Calu3 (cell line): ENCODE measurements at places on chromosomes 2 and 18. TPM values are rescaled to one million over a fixed set of nuclear protein-coding genes. Genes with fewer than 3 reads are reported as not detected.
A peak's percentile ranks its signal among the peaks of the same experiment; 100 is the strongest.

The IMPA2 gene
- 30.9 and 34.8 TPM in 2 replicates for total RNA-seq

The SMC6 gene
- 29.6 and 31.6 TPM in 2 replicates for total RNA-seq

The SRD5A2 gene
- not detected in 2 replicates for total RNA-seq

The TRIM43 gene
- total RNA-seq = not detected in 2 replicates

The IL36G gene
- 0.38 TPM in 1 of 2 replicates, not detected in the other for total RNA-seq

The GPR155 gene
- 1.4 and 2.1 TPM in 2 replicates for total RNA-seq

DNA sequence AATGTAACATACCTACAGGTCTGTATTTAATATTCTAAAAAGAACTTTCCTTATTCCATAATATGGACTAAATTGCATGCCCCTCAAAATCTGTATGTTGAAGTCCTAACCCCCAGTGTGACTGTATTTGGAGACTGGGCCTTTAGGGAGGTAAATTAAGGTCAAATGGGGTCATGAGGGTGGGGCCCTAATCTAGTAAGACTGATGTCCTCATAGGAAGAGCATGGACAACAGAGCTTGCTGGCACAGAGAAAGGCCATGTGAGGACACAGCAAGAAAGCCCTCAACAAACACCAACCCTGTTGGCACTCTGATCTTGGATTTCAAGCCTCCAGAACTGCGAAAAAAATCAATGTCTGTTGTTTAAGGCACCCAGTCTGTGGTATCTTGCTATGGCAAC is 18.6 kb downstream of the SF3B1 start:
- no peak overlapping the region for H3K4me3 ChIP-seq
- H3K27me3 ChIP-seq = no peaks in the 10 kb centered on the region
- DNase-seq = no peak
- no peaks in the 10 kb centered on the region for H3K4me1 ChIP-seq
- H3K27ac ChIP-seq = no peak overlapping the region

DNA sequence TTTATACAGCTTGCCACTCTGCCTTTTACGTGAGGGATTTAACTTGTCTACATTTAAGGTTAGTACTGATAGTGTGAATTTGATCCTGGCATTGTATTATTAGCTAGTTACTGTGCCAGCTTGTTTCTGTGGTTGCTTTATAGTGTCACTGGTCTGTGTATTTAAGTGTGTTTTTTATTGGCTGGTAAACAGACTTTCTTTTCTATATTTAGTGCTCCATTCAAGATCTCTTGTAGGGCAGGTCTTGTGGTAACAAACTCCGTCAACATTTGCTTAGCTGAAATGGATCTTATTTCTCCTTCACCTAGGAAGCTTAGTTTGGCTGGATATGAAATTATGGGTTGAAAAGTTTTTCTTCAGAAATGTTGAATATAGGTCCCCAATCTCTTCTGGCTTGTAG is 1971.0 kb upstream of the LRRTM1 start:
- H3K27ac ChIP-seq = no peak overlapping the region
- H3K27me3 ChIP-seq = no peaks in the 10 kb centered on the region
- no peak for DNase-seq
- no peaks in the 10 kb centered on the region for H3K36me3 ChIP-seq
- no peak overlapping the region for H3K4me3 ChIP-seq

DNA sequence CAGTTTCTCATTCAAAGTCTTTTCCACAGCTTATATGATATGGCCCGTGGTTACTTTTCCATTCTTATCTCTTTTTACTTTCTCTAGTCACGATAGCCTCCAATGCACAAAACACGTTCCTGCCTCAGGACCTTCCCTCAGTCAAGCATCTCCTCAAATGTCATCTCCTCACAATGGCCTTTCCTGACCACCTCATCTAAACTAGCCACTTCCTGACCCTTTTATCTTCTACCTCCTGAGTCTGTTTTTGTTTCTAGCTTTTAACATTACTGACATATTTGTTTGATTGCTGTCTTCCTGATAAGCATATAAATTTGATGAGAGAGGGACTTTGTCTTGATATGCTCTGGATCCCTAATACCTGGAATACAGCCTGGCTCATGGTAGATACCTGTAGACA is 7.6 kb downstream of the PGAP1 start:
- no peak overlapping the region for H3K4me3 ChIP-seq
- H3K27ac ChIP-seq = no peak overlapping the region

GRCh38 chr18:677145-677544 is 19.7 kb downstream of the TYMS start:
- DNase-seq = no peak
- peaks cover 46% of the 10 kb centered on the region for H3K36me3 ChIP-seq
- no peaks in the 10 kb centered on the region for H3K27me3 ChIP-seq
- H3K4me1 ChIP-seq = no peaks in the 10 kb centered on the region
- no peak overlapping the region for H3K27ac ChIP-seq
- no peak overlapping the region for H3K4me3 ChIP-seq

GRCh38 chr2:203453858-203454451 is 81.1 kb downstream of the RAPH1 start:
- no peak overlapping the region for H3K4me3 ChIP-seq
- H3K4me1 ChIP-seq = peaks cover 16% of the 10 kb centered on the region
- no peak overlapping the region for H3K27ac ChIP-seq

DNA sequence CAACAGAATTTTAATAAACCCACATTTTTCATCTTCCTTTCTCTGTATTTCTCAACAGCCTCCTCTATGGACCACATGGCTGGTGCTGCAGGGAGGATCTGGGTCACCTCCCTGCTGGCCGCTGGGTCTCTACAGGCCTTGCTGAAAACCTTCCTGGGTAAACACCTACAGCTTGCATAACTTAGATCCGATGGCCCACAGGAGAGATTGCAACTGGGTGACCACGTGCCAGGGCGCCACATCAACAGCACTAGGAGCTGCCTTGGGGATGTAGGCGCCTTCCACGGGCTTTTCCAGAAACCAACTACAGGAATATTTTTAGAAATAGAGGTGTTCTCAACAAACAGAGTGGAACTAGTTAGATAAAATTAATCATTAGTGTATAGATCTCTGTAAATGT is 19.4 kb downstream of the TMEM18 start:
- no peaks in the 10 kb centered on the region for H3K36me3 ChIP-seq
- no peak overlapping the region for H3K27ac ChIP-seq
- H3K4me1 ChIP-seq = no peaks in the 10 kb centered on the region
- DNase-seq = no peak
- no peak overlapping the region for H3K4me3 ChIP-seq

GRCh38 chr2:54572636-54573536 is 116.8 kb downstream of the SPTBN1 start:
- H3K27ac ChIP-seq = peak overlapping the region; percentile 98
- H3K27me3 ChIP-seq = no peaks in the 10 kb centered on the region
- peaks cover 94% of the 10 kb centered on the region for H3K4me1 ChIP-seq
- H3K36me3 ChIP-seq = peaks cover 96% of the 10 kb centered on the region
- no peak for DNase-seq
- peak overlapping the region; percentile 84 for H3K4me3 ChIP-seq

DNA sequence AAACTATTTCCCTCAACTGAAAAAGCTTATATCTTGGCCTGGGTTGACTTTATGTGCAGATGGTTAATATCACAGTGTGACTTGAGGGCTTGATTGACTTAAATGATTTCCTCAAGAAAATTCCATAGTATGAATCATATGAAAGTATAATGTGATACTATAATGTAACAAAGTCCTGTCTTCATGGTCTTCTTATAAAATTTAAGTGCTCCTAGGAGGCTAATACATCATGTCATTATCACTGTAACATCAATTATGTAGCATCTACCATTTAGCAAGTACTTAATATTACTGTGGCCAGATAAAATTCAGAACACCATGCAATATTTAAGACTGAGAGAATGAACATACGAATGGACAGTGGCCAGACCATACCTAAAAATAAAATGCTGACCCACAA is 276.1 kb downstream of the RIT2 start:
- H3K4me1 ChIP-seq = no peaks in the 10 kb centered on the region
- H3K36me3 ChIP-seq = no peaks in the 10 kb centered on the region
- H3K27me3 ChIP-seq = no peaks in the 10 kb centered on the region
- H3K4me3 ChIP-seq = no peak overlapping the region
- DNase-seq = no peak
- no peak overlapping the region for H3K27ac ChIP-seq

DNA sequence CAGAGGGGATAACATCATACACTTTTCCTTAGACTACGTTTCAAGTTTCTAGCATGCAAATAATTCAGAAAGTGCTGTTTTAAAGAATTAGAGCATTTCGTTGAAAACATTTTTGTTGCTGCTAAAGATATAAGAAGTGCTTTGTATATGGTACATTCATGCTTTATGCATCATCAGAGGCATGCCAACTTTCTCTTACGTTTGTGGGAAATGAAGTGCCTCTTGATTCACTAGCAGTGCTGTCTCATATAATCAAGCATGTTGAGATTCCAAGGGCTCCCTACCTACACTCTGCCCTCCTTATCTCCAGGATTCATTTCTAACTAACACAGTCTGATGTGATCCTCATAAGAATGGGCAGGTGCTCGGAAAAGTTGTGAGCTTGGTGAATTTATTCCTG is 748.6 kb upstream of the DDX18 start:
- H3K27me3 ChIP-seq = no peaks in the 10 kb centered on the region
- no peak for DNase-seq
- H3K27ac ChIP-seq = no peak overlapping the region
- no peaks in the 10 kb centered on the region for H3K4me1 ChIP-seq

GRCh38 chr2:201262718-201263117 is 2.4 kb downstream of the CASP8 start:
- H3K4me1 ChIP-seq = peaks cover 49% of the 10 kb centered on the region
- no peak overlapping the region for H3K4me3 ChIP-seq
- H3K27me3 ChIP-seq = no peaks in the 10 kb centered on the region

- no peaks in the 10 kb centered on the region for H3K27me3 ChIP-seq
- H3K4me1 ChIP-seq = peaks cover 20% of the 10 kb centered on the region
- peak; percentile 42 for DNase-seq
- peak overlapping the region; percentile 72 for H3K27ac ChIP-seq
- peaks cover 5% of the 10 kb centered on the region for H3K36me3 ChIP-seq
- H3K4me3 ChIP-seq = no peak overlapping the region
Measured at GRCh38 chr18:62634979-62635630, 80.2 kb upstream of the PHLPP1 start.

GRCh38 chr18:49843778-49844625 is 30.7 kb upstream of the ACAA2 start:
- H3K27me3 ChIP-seq = no peaks in the 10 kb centered on the region
- no peak overlapping the region for H3K4me3 ChIP-seq
- H3K27ac ChIP-seq = no peak overlapping the region

GRCh38 chr2:228653884-228654283 is 472.4 kb upstream of the SPHKAP start:
- DNase-seq = no peak
- no peak overlapping the region for H3K4me3 ChIP-seq
- H3K27ac ChIP-seq = no peak overlapping the region
- H3K4me1 ChIP-seq = peaks cover 19% of the 10 kb centered on the region
- H3K36me3 ChIP-seq = no peaks in the 10 kb centered on the region

DNA sequence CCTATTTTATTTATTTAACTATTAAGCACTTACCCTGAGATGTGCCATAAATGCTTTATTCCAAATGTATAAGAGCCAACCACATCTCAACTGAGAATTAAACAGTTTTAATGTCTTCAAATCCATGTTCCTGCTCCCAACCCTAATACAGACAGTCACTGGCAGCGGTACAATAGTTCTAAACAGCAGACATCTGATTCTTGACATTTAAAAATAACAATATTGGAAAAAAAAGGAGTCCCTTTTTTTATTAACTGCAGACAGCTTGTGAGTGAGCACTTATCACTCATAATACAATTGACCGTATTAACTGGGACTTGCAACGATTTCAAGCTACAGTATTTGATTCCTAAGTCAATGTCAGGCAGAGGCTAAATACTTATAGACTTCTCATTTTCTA is 424.6 kb downstream of the TGIF1 start:
- no peak overlapping the region for H3K4me3 ChIP-seq
- DNase-seq = no peak
- H3K36me3 ChIP-seq = no peaks in the 10 kb centered on the region
- H3K4me1 ChIP-seq = peaks cover 28% of the 10 kb centered on the region
- no peak overlapping the region for H3K27ac ChIP-seq

- H3K27me3 ChIP-seq = no peaks in the 10 kb centered on the region
- no peak for DNase-seq
- H3K4me3 ChIP-seq = no peak overlapping the region
- H3K36me3 ChIP-seq = no peaks in the 10 kb centered on the region
- peaks cover 9% of the 10 kb centered on the region for H3K4me1 ChIP-seq
- no peak overlapping the region for H3K27ac ChIP-seq
Measured at GRCh38 chr2:33268246-33268831, 208.1 kb upstream of the RASGRP3 start.

GRCh38 chr18:31233621-31234275 is 71.1 kb upstream of the DSC1 start:
- peaks cover 60% of the 10 kb centered on the region for H3K4me1 ChIP-seq
- H3K27ac ChIP-seq = peak overlapping the region; percentile 68
- no peak for DNase-seq
- H3K27me3 ChIP-seq = no peaks in the 10 kb centered on the region
- H3K36me3 ChIP-seq = peaks cover 17% of the 10 kb centered on the region
- H3K4me3 ChIP-seq = peak overlapping the region; percentile 46

DNA sequence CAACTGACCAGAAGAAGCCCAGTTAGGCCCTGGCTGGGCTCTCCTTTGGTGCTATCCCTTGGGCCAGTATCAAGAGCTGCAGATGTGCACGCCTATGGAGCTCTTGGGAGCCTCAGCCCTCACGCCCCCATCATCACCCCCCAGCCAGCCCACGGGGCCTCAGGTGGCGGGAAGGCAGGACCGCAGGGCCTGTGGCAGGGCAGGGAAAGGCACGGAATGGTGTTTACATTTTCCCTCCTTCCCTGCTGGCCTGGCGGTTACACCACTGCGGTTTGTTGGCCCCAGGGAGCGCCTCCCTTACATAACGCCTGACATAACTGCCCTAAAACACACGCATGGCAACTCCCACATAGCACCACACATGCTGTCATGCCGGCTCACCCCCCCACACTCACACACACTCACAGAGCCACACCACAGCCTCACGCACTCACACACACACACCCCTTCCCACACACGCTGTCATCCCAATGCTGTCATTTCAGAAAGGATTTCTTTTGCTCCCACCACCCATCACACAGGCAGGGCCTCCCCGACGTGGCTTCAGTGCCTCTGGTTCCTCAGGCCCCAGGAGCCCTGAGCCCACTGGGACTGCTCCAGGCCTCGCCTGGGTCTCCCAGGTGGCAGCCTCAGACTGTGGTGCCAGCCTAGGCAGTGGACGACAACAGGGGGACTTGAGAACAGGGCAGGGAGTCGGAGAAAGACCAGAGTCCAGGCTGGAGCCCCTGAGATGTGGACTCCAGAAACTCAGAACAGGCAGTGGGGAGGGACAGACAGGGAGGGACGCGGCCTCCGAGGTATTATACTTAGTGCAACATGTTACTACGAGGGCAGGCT is 15.7 kb downstream of the ZFP36L2 start:
- H3K4me1 ChIP-seq = peaks cover 41% of the 10 kb centered on the region
- H3K36me3 ChIP-seq = no peaks in the 10 kb centered on the region
- H3K4me3 ChIP-seq = no peak overlapping the region
- no peak for DNase-seq
- no peaks in the 10 kb centered on the region for H3K27me3 ChIP-seq

- H3K4me3 ChIP-seq = no peak overlapping the region
- H3K4me1 ChIP-seq = peaks cover 23% of the 10 kb centered on the region
- no peaks in the 10 kb centered on the region for H3K27me3 ChIP-seq
Measured at GRCh38 chr2:200738590-200738989, 73.1 kb upstream of the BZW1 start.
